ENCODE measurements at places on chromosomes 4 and X. TPM values are rescaled to one million over a fixed set of nuclear protein-coding genes. Genes with fewer than 3 reads are reported as not detected.

The GNRHR gene
- total RNA-seq, result not detected

- DNase-seq, result no peak
Measured at GRCh38 chrX:124573468-124573867, 227.1 kb downstream of the SH2D1A start.

The ARR3 gene
- total RNA-seq, result not detected

The TIMP1 gene
- total RNA-seq, result 1,710 TPM

The BCOR gene
- total RNA-seq, result 46.7 TPM

All from aorta (tissue), 5 donors.